ENCODE measurements at places on chromosomes 4 and X. TPM values are rescaled to one million over a fixed set of nuclear protein-coding genes. Genes with fewer than 3 reads are reported as not detected.

Gene MAGEA1
- not detected for total RNA-seq

Gene SCFD2
- 36.3 TPM for total RNA-seq

Gene TRO
- 15.0 TPM for total RNA-seq

Gene CLNK
- not detected for total RNA-seq

GRCh38 chrX:2500091-2500802 lies 529 bp downstream of the DHRSX start:
- H3K27ac ChIP-seq: peak overlapping the region; percentile 75
- no peaks in the 10 kb centered on the region for H3K36me3 ChIP-seq
- H3K27me3 ChIP-seq: no peaks in the 10 kb centered on the region
- peak; percentile 89 for DNase-seq
- peaks cover 25% of the 10 kb centered on the region for H3K4me1 ChIP-seq

DNA sequence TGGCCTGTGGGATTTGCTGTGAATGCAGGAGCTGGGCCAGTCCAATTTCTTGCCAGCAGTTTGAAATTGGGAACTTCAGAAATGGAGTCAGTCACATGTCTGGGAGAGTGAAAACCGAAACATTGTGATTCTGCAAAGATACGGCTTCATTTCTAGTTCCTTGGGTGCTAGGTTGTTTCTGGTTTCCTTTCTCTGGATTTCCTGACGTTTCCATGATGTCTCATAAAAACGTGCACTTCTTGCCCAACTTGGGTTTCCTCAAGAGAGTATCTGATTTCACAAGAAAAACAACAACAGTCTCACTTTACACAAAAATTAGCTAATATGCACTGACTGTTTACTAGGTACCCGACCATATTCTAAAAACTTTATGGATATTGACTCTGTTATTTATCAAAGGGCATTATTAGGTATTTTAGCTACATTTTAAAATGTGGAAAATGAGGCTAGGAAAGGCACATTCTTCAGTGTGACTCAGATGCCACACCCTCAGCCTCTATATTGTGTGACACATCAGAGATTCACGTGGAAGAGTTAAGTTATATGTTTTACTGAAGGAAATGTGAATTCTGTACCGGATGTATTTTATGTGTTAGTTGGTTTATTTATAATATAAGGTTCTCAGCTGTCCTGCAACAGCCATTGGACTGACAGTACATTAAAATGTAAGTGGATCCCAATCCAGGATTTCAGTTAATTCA lies 225.0 kb upstream of the PUDP start:
- peak overlapping the region; percentile 79 for H3K27ac ChIP-seq
- H3K4me3 ChIP-seq: no peak overlapping the region
- DNase-seq: peak; percentile 78
- no peaks in the 10 kb centered on the region for H3K36me3 ChIP-seq

GRCh38 chr4:101417046-101417445 lies 69.7 kb upstream of the PPP3CA start:
- no peaks in the 10 kb centered on the region for H3K4me1 ChIP-seq
- H3K36me3 ChIP-seq: no peaks in the 10 kb centered on the region
- H3K27ac ChIP-seq: no peak overlapping the region
- no peak overlapping the region for H3K4me3 ChIP-seq

DNA sequence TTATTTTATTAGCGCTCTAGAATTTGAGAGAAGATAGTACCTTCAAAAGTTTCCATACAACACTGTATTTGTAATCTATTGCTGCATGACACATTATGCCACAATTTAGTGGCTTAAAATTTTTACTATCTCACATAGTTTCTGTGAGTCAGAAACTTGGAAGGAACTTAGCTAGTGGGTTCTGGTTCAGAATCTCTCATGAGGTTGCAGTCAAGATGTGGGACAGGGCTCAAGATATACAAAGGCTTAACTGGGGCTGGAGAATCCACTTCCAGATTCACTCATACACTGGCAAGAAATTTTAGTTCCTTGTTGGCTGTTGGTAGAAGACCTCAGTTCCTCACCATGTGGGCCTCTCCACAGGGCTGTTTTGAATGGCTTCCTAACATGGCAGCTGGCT lies 11.5 kb upstream of the C4orf54 start:
- no peaks in the 10 kb centered on the region for H3K27me3 ChIP-seq
- no peak overlapping the region for H3K27ac ChIP-seq
- DNase-seq: peak; percentile 23
- no peak overlapping the region for H3K4me3 ChIP-seq
- no peaks in the 10 kb centered on the region for H3K36me3 ChIP-seq
- no peaks in the 10 kb centered on the region for H3K4me1 ChIP-seq

Measured in GM23248 (cell line).